ENCODE measurements at places on chromosomes 1 and 21.

- DNase-seq, result no peak
Measured at GRCh38 chr1:97136996-97137395, 415.4 kb downstream of the PTBP2 start.

DNA sequence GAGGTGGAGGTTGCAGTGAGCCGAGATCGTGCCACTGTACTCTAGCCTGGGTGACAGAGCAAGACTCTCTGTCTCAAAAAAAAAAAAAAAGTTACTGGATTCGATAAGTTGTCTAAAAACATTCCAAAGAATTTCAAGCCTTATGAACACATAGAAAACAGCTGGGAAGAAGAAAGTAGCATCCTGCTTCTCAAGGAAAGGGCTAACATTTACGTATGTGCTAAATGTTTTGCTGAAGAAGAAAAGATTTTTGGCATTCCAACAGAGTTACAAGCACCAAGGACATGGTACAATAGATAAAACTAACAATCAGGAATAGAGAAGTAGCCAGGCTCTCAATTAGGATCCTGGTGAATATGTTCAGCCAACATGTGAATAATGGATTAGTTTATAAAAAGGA is 69.8 kb downstream of the HFM1 start:
- peak; percentile 1 for DNase-seq

DNA sequence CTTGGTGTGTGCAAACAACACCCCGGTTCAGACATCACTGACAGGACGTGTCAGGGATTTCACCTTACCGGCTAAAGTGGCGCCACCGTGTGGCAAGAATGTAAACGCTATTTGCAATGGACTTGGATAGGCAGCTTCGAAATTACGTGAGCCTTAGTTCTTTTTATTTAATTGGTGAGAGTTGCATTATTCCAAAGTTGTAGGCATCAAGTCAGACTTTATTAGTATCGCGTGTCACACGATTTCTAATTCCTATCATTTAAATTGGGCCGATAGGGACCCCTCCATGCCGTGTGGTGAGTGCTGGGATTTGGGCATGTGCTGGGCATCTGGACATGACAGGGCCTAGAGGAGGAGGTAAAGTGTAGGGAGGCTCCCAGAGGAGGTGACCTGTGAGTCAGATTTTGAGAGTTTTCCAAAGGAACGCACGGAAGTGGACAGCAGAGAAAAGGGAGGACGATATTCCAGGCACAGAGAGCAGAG is 14.5 kb upstream of the CPT2 start:
- DNase-seq, result peak; percentile 82

DNA sequence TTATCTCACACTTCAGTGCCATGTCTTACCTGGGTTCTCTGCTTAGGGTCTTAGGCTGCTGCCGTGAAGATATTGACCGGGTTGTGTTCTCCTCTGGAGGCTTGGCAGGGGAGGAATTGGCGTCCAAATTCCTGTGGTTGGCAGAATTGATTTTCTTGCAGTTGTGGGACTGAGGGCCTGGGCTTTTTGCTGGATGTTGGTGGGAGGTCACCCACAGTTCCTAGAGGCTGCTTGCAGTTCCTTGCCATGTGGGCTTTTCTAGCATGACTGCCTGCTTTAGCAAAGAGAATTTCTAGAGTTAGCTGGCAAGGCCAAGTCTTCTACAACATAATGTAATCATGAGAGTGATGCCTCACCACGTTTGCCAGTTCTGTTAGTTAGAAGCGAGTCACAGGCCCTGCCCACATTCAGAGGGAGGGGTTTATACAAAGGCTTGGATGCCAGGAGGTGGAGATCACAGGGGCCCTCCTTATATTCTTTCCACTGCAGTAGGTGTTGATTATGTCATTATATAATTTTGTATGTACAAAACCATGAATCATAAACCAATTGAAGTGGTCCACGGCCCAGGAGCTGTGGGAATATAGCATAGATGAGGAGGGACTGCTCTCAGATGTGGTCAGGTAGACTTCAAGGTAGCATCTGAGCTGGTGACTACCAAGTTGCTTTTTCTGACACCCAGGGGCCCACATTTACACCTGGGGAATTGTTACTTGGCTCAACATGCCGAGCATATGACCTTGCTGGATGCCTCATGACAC is 6.6 kb downstream of the UBL4B start:
- DNase-seq, result no peak

DNA sequence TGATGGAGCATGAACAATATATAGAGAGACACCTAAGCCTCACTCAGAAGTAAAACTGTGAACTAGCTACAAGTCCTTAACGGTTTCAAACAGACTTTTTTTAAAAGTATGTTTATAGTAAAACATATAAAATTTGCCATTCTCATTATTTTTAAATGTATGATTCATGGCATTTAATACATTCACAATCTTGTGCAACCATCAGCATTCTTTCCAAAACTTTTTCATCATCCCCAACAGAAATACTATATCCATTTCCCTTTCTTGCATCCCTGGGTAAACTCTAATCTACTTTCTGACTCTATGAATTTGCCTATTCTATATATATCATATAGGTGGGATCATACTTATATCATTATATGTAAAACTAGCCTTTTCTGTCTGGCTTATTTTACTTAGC is 25.5 kb downstream of the EVI5 start:
- DNase-seq, result peak; percentile 47

GRCh38 chr1:6463120-6463412 is 2.9 kb downstream of the TNFRSF25 start:
- no peak for DNase-seq

DNA sequence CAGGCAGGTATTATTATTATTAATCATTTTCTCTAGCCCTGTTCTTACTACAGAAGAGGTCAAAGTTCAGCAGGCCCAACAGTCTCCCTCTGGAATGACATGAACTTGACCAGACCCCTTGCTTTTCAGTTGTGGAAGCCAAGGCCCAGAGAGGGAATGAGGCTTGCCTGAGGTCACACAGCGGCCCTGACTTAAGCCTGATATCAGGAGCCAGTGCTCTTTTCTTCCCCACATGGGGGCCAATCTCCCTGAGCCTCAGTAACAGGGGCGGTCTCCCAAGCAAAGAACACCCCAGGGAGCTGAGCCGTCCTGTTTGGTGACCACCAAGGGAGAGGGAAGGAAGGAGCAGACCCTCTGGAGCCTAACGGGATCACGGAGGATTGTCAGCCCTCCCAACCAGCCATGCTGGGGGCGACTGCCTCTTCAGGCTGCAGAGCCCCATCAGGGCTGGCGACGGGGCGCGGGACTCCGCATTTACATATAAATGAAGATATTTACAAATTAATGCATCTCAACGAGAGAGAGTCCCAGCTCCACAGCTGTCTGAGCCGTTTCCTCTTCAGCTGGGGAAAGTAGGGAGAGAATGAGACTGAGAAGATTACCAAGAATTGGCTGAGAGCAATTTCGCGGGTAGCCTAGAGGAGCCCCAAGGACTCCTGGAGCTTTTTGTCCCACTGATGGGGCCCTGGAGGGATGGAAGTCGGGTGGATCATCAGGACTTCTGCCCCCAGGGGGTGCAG is 186.1 kb upstream of the KLHDC7A start:
- no peak for DNase-seq

DNA sequence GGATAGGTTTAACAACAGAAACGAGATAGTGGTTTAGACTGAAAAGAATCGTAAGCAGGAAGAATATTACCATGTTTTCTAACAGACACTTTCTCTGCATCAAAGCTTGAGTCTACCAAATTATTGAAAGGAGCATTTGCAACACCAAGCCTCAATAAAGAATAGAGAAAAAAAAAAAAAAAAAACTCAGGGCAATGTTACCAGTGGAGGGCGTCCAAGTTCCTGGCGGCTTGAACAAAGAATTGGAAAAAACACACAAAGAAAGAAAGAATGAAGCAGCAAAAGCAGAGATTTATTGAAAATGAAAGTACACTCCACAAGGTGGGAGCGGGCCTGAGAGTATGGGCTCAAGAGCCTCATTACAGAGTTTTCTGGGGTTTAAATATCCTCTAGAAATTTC is 686.5 kb upstream of the ADGRL2 start:
- no peak for DNase-seq

DNA sequence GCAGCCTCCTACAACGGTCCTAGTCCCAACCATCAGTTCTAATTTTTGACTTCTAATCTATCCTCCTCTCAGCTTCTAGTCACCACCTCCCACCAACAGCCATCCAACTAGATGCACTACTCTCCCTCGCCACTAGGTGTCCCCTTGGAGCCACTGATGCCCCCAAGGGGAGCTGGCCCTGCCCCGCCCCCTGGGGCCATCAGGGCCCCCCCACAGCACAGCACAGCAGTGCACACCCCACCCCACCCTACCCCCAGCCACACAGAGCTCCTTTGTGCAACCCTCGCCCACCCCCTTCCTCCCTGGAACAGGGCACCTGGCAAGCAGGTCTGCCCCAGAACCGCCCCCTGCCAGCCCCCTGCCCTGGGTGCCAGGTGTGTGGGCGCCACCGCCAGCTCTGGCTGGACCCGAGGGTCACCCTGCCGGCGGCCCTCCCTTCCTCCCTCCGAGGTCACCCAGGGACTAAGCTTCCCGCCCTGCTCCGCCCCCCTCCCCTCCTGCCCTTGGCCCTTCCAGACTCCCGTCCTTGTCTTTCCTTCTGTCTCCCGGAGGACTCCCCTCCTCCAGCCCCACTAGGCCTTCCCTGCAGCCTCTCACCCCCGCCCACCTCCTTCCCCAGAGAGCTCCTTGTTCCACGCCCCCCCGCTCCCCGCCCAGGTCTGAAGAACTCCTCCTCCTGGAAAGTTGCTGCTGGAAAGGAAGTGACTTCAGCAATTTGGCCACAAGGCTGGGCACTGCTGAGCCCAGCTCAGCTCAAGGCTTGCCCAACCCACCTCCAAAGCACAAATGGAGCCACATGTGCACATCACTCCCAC is 47.0 kb downstream of the AHDC1 start:
- DNase-seq, result peak; percentile 95

GRCh38 chr1:225474986-225475820 is 47.4 kb upstream of the LBR start:
- DNase-seq, result peak; percentile 49

DNA sequence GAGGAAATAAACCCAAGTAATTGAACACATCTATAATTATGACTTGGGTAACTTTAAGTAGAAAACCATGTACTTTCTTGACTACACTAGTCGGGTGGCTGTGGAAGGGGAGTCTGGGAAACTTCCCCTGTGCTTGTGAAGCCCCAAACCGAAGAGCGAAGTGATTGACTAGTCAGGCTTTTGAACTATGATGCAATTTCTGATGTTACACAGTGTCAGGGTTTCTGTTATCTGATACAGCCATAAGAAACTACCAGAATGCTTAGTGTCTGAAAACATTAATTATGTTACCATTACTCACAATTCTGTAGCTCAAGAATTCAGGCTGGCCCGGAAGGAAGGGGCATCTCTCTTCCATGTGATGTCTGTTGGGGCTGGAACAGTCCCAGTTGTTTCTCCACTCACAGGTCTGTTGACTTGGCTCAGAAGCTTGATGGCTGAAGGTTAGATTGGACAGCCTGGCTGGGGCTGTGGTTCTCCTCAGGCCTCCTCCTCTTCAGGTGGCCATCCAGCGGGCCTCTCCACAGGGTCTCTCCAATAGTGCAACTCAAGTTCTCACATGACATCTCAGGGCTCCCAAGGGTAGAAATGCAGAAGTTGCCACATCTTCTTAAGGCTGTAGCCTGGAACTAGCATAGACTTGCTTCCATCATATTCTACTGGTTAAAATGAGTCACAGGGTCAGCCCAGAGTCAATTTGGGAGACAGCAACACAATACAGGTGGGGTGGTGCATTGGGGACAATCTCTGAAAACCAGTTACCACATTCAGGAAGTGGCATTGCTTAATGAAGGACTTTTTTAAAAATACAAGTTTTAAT is 8.3 kb upstream of the C8B start:
- peak; percentile 61 for DNase-seq

- no peak for DNase-seq
Measured at GRCh38 chr1:218787826-218788225, 385.9 kb upstream of the LYPLAL1 start.

DNA sequence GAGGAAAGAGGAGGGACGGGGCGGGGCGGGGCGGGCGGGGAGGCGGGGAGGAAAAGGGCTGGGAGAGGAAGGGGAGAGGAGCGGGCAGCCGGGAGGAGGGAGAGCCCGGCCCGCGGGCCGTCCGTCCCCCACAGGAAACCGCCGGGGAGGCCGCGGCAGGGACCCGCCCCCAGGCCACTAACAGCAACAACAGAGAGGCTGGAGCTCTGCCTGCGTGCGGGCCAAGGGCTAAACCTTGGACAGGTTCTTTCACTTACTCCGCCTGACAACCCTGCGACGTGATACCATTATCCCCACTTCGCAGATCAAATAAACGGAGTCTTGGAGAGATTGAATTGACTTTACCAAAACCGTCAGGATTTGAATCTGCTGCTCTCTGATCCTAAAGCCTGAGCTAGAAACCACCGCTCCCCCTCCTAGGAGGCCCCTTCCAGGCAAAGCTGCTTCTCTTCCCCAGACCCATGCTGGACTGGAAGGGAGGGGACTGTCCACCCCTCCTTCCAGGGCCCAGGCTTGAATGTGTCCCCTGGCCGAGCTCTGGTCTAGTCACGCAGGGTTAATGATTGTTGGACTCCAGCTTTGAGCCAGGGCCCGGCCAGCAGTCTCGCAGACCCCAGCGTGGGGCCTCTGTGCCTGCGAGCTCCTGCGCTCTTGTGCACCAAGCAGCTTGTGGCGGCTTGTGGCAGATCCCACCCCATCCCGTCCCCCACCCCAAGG is at the start of gene EVA1B:
Gene EVA1B, minus strand, starts transcription at position 10 of the 717 bp plus-strand sequence. CDS start 608 bp downstream, outside the sequence.
- peak; percentile 83 for DNase-seq

- no peak for DNase-seq
Measured at GRCh38 chr1:20348326-20348915, 57.7 kb downstream of the VWA5B1 start.

DNA sequence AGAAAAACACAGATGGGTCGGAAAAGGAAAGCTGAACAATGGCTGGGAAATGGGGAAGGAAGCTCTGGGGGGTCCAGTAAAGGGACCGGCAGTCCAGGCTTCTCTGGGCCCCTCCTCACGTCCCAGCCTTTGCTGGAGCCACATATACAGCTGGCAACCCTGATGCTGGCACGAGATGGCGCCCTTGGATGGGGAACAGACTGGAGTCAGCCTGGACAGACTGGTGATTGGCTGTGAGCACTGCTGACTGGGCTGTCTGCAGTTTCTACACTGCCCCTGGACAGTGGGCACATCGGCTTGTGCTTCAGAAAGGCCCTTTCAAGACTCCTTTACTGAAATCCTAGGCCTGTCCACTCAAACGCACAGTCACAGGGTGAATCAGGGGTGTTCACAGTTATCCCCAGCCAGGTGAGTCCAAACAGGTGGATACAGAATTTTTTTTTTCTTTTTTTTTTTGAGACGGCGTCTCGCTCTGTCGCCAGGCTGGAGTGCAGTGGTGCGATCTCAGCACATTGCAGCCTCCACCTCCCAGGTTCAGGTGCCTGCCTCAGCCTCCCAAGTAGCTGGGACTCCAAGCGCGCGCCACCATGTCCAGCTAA is 31.1 kb upstream of the ZBTB40 start:
- peak; percentile 76 for DNase-seq

- peak; percentile 89 for DNase-seq
Measured at GRCh38 chr1:77170687-77171086, 48.5 kb downstream of the PIGK start.

GRCh38 chr21:15309022-15309590 is 244.3 kb upstream of the NRIP1 start:
- peak; percentile 62 for DNase-seq

- DNase-seq, result no peak
Measured at GRCh38 chr21:27769763-27770162, 802.9 kb upstream of the ADAMTS5 start.

GRCh38 chr1:41236781-41237180 is 5.3 kb downstream of the SCMH1 start:
- peak; percentile 29 for DNase-seq

GRCh38 chr1:88595355-88596002 is 88.6 kb upstream of the PKN2 start:
- DNase-seq, result peak; percentile 10

Data from fibroblast of upper back skin (primary cell).